ENCODE measurements at places on chromosomes 11 and 22.

GRCh38 chr11:18994860-18995259, 55.6 kb upstream of the MRGPRX1 start:
- DNase-seq: no peak

GRCh38 chr22:39719559-39720450, 149.3 kb downstream of the CACNA1I start:
- DNase-seq: no peak

GRCh38 chr11:70507466-70508230, 109.3 kb downstream of the CTTN start:
- DNase-seq: no peak

- no peak for DNase-seq
Observed at GRCh38 chr22:28883917-28884746, 760 bp downstream of the ZNRF3 start.

DNA sequence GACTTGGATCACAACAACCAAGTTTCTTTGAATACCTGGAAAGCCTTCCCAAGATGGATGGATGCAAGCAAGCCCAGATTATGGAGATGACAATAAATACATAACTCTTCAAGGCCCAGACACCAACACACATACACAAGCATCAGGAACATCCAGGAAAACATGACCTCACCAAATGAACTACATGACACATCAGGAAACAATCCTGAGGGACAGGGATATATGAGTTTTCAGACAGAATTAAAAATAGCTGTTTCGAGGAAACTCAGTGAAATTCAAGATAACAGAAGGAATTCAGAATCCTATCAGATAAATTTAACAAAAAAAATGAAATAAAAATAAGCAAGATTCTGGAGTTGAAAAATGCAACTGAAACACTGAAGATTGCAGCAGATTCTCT, 659.4 kb downstream of the METTL15 start:
- no peak for DNase-seq

DNA sequence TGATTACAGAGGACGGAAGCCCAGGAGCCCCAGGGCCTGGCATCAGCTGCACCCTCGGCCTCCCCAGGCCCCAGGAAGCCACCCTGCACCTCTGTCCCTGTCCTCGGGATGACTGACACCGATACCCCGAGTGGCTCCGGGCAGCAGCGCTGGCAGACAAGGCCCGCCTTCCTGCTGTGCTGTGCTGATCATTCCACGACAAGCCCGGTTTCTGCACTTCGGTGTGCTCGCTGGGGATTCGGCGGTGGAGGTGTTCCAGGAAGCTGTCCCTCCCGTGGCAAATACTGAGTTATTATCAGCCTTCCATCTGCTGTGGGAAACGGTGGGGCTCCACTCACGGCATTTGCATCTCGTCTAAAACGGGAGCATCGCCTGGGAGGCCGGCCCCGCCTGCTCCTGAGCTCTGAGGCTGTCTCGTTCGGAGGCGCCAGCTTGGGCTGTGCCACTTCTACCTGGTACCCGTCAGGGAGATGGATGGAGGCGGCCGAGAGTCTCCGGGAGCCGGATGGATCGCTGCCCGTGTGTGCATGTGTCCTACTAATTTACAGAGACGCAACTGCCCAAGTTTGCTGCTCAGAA, 506.1 kb downstream of the BRD1 start:
- no peak for DNase-seq

DNA sequence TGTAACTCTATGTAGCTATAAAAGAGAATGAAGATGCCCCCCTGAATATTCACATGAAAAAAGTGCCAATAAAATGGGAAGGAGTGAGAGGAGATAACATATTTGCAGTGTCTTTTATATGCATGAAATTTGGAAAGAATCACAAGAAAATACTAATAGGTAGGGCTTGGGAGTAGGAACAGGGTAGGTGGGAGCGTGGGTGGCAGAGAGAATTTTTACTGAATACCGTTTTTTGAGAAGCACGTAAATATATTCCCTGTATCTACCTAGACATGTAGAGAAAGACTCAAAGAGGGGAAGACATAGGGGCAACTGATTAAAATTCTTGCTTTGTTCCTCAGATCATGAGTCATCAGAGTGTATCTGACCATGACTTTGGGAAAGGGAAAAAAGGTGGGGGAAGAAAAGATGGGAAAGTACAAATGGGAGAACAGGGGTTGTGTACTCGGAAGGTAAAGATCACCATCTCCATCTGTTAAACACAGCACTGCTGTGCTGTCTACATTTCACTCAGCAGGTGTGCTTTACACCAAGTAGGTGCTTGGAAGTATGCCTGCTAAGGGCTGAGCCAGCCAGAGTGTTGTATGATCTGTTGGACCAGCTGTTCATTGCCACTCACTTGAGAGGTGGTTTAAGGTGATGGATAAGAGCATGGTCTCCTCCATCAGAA, 16.0 kb downstream of the PRR5L start:
- no peak for DNase-seq

DNA sequence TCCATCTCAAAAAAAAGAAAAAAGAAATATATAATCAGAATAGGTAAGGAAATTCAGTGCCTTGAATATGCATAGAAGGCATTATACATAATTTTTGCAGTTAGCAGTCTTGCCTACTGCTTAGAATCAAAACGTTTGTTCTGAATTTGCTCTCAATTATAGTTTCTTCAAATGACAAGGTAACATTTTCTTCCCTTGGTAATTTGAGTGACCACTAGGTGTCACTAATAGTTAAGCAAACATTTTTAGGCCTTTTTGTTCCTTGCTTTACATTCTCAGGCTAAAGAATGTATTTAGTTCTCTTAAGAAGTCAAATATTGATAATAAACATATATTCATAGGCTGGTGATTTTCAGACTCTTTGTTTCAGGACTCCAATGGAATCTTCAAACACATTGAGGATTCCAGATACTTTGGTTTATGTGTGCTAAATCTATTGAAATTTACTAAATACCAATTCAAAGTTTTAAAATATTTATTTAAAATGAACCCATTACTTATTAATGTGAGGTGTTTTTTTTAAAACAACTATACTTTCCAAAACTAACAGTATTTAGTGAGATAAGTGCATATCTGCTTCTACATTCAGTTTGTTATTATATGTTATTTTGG, 55.0 kb upstream of the DEPDC7 start:
- DNase-seq: no peak

Measured in CMK (cell line).